RPMI8226 (cell line): ENCODE measurements at places on chromosomes 13 and 19.

- no peak for DNase-seq
Measured at GRCh38 chr13:103287659-103288058, 221.4 kb upstream of the SLC10A2 start.

DNA sequence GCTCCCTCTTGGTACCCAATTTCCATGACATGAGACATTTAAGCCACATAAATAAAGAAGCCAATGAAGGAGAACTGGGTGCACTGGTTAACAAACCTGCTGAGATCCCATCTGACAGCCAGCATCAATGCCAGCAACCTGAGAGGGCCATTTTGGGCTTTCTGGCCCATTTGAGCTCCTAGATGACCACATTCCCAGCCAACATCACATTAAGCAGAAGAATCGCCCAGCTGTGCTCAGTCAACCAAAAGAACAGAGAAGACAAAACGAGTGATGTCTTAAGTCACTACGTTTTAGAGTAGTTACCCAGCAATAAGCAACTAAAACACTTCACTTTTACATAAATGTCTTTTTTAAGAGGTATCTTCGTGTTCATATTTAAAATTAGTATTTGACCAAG lies 21.9 kb downstream of the LCP1 start:
- DNase-seq = no peak

GRCh38 chr13:79723519-79724024 lies 242.6 kb downstream of the NDFIP2 start:
- DNase-seq = no peak

DNA sequence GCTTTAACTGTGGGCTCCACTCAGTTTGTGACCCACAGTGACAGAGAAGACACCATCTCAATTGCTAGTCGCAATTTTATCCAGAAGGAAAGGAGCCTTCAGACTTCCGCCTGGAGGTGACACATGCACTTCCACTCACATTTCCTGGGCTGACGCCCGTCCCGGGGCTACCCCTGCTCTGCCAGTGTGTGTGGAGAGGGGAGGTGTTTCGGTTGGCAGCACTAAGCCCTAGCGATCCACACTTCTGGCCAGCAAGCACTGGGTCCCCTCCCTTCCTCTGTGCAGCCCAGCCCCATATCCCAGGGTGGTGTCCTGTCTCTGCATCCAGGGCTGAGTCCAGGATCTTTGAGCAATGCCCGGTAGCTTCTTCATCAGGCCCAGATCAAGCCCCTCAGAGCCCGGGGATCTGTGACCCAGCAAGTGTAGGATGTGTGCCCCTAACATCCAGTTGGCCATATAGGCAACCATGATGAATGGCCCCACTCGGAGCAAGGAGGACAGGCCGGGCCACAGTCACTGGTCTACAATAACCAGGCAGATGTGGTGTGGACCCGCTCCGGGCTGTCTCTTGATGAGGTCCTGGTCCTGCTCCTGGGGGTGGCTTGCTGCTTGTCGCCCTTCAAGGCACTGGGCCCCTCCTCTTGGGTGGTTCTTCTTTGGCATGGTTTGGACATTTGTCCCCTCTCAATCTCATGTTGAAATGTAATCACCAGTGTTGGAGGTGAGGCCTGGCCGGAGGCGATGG lies 141.9 kb upstream of the SPACA7 start:
- no peak for DNase-seq

DNA sequence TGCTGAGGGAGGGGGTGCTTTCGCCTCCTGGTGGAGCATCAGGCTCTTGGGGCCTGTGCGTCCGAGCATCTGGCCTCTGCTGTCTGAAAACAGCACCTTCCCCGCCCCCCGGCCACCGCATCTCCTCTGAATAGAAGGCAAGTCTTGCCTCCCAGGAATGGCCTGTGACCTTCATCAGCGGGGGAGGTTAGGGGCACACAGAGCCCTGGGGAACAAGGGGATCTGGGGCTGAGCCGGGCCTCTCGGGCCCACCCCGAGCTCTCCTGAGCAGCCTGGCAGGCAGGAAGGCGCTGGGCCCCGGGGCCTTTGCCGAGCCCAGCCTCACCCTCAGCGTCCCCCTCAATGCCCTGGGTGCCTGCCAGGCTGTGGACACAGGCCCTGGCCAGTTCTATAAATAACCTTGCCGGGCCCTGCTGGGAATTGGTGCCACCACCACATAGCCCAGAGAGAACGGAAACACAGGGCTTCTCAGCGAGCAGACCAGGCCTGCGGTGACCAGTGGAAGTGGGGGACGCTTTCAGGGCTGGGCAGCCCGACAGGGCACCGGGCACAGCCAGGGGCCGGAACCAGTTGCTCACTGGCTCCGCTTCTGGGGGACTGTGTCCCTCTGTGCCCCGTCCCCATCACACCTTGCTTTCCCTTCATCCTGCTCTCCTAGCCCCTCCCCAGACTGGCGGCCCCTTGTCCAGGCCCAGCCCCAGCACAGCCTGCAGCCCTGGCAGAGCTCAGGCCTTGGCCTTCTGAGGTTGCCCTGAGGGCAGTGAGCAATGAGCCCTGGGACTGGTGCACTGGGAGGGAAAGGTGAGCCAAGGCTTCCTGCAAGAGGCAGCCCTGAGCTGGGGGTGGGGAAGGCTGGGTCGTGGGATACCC lies 9.5 kb downstream of the STK11 start:
- no peak for DNase-seq

DNA sequence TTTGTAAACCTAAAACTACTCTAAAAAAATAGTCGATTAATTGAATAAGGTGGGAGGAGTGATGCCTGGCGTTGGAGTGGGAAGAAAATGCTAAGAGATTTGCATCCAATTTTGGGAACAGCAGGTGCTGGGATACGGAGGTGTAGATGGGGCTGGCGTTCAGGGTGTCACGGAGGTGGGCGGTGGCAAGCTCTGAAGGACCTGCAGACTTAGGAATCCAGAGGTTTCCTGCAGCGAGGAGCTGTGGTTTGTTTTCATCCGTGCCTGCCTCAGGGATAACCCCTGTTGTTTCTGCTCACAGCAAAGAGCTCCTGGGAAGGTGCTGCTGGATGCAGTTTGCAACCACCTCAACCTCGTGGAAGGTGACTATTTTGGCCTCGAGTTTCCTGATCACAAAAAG lies 166.4 kb upstream of the RNF113B start:
- DNase-seq = no peak

DNA sequence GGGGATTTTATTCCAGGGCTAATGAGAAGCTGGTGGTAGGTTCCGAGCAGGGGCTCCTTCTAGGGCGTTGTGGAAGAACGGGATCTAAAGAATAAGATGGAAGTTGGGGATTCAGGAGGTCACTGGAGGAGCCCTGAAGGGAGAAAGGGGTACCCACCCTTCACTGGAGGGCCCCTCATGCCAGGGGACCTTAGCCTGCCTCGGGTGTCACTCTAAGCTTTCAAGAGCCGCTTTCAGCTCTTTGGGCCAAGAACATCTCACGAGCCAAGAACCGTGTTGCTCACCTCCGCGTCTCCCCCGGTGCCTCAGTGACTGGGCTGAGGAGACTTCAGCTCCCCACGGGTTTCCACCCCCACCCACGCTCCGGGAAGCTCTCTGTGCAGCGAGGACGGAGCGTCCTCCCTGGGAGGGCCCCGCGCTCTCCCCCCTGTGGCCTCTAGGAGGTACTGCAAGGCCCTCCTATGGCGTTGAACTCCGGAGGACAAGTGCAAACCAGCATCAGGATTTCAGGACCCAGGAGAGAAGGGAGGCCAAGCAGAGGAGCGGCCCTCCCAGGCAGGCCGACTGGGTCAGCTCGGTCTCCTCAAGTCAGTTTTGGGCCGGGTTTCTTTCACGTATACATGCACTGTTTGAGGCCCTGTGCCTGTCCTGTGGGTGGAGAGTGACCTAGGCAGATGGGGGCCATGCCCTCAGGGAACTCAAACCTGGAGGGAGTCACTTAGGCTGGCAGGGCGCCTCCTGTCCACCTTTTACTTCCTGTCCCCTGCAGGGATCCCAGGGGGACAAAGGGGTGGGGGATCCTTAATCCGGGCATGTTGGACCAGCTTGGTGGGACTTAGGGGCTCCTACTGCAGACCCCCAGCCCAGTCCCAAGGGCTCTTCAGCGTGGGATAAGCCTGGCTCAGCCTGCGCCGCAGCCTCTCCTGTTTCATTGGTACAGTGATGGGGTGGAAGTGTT lies 5.1 kb upstream of the KRTDAP start:
- peak; percentile 68 for DNase-seq

GRCh38 chr13:42001580-42001979 lies 40.7 kb upstream of the VWA8 start:
- no peak for DNase-seq

- DNase-seq = no peak
Measured at GRCh38 chr13:51873117-51873798, 11.5 kb downstream of the CCDC70 start.
